ENCODE measurements at places on chromosomes 16 and 17.

DNA sequence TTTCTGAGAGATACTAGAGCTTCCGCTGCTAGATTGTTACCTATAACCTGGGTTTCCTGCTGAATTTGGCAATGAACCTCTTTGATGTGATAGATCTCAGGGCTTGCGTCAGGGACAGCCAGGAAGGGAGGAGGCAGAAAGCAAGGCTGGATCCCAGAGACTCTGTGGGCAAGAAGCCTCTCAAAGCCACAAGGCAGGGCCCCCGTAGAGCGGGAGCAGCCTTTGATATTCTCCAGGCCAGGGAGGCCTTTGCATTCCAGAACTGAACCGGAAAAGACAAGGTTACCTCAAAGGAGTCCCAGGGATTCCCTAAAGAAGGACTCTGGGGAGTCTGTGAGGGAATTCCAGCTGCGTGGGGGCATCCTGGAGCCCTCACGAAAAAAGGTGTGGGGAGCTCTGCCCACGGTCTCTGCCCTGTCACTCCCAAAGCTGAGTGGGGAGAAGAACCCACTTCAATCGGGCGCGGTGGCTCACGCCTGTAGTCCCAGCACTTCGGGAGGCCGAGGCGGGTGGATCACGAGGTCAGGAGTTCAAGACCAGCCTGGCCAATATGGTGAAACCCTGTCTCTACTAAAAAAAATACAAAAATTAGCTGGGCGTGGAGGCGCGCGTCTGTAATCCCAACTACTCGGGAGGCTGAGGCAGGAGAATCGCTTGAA lies 14.3 kb upstream of the SCIMP start:
- no peak for DNase-seq

DNA sequence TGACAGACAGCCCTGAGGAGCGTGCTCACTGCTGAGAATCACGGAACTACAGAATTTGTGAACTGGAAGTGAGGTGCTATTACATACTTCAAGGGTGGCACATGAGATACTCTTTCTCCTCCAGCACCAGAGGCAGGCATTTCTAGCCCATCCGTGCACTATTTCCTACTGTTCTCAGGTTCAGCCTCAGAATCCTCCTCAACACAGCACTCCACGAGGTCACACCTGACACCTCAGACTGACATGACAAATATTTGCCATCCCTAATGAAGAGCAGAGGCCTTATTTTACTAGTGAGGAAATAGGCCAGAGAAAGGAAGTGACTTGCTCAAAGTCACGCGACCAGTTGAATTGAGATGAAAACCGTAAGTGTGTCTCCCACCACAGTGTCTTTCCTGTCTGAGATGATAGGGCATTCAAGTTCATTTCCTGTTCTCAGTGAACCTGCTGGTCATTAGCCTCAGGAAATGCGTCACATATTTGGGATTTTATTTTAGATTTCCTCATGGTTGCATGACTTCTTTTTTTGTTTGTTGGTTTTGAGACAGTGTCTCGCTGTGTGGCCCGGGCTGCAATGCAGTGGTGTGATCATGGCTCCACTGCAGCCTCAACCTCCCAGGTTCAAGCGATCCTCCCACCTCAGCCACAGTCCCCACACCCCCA lies 23.6 kb downstream of the SEZ6 start:
- no peak for DNase-seq

DNA sequence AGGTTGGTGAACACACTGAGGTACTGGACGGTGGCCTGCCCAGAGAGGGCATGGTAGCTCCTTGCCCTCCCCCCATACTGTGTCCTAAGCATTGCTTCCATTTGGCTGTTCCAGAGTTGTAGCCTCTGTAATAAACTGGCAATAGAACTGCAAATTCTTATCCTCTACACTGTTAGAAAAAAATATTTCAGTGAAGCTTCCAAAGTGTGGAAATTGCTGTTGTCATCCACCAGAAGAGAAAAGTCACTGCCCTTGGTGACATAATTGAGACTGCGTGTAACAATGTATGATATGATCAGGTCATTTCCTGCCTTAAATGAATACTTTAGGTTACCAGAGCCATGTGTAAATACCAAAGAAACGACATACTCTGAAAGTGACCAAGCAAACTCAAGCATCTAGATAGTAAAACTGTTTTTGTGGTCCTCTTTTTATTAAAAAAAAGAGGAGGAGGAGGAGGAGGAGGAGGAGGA lies 65.9 kb downstream of the CEP95 start:
- DNase-seq: no peak

- DNase-seq: no peak
Measured at GRCh38 chr17:5364156-5364555, 55.3 kb downstream of the NUP88 start.

DNA sequence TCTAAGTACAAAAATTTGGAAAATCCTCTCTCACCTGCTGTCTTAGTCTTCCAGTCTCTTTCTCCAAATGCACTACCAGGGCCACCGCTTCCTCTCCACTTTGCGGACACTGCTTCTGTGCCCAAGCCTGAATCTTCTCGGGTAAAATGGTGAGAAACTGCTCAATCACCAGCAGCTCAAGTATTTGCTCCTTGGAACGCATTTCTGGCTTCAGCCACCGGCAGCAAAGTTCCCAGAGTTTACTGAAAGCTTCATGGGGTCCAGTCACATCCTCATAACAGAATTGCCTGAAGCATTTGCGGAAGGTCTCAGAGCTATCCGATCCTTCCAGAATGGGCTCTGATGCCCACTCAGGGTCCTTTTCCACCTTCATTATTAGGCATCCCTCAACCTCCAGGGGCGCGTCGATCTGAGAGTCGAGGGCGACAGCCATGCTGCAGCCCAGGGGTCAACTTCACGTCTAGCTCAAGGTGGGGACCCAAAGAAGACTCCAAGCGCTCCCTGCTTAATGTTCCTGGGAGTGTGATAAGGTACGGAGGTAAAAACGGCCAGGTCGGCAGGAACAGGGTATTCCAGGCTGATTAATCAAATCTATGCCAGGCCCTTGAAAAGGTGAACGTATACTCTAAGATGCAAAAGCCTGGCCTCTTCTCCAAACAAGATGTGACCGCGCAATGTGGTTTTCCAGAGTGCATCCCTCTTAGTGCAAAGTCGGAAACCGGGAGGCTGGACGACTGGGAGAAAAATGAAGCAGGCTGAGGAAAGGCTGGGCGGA lies 763 bp downstream of the ZKSCAN2 start:
- DNase-seq: no peak

DNA sequence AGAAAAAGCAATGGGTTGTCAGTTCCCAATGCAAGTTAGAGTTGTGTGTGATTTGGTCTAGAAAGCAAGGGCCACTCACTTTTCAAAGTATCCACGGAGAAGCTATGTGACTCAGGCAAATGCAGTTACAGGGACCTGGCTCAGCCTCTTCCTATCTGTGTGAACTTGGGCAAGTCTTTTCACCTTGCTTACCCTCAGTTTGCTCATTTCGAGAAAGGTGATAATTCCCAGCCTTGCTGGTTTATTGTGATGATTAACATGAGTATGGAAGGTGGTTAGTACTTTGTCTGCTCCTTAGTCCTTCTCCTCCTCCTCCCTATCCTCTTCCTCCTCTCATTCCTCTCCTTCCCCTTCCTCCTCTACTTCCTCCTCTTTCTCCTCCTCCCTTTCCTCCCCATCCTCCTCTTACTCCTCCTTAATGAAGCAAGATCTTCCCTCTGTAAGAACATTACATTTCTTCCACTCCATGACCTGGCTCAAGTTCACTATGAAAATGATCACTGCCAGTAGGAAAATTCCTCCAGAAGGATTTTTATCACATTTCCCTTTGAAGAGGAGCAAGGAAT lies 204.0 kb downstream of the GRIN2A start:
- no peak for DNase-seq

- peak; percentile 44 for DNase-seq
Measured at GRCh38 chr17:17808706-17809432, 27.9 kb downstream of the SREBF1 start.

DNA sequence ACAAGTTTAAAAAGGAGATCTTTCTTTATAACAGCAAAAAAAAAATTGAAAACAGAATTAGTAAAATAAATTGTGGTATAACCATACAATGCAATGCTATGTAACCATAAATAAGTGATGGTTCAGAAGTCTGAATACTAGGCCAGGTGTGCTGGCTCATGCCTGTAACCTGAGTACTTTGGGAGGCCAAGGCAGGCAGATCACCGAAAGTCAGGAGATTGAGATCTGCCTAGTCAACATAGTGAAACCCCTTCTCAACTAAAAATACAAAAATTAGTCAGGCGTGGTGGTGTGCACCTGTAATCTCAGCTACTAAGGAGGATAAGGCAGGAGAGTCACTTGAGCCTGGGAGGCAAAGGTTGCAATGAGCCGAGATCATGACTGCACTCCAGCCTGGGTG lies 34.6 kb downstream of the CCT6B start:
- DNase-seq: no peak

GRCh38 chr17:72393553-72393952 lies 272.7 kb downstream of the SOX9 start:
- DNase-seq: no peak

DNA sequence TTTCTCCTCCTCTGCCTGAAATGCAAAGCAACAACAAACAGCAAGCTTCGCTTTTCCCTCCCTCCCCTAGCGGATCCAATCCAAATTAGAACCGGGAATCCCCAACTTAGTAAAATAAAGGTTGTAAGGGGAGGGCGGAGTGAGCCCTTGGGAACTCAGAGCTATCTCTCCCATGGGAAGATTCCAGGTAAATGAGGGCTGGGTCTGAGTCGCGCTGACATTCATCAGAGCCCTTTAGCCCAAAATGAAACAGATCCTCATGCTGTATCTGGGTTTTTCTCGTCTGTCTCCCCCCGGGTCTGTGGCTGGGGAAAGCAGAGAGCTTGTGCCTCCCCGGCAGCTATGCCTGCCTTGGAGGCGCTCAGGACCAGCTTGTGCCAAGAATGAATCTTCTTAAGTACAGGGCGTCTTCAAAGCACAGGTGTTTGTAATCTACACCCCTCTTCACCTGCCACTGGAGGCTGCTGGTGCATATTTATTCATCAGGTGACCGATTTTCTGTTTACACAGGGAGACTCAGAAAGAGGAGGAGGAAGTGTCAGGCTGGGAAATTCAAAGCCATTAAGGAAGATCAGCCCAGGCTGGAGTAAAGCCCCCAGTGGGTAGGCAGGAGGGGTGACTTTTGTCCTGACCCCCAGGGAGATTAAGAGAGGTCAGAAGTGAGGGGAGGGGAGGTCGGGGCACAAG lies 55.0 kb upstream of the GSE1 start:
- DNase-seq: no peak

DNA sequence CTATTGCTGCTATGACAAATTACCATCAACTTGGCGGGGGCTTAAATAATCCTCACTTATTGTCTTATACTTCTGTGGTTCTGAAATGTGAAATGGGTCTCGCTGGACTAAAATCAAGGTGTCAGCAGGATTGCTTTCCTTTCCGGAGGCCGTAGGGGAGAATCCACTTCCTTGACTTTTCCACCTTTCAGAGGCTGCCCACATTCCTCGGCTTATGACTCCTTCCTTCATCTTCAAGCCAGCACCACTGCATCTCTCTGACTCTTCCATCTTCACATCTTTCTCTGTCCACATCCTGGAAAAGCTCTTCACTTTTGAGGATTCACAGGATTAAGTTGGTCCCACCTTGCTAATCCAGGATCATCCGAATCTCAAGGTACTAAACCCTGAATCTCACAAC lies 217.8 kb downstream of the GRIN2A start:
- DNase-seq: no peak

DNA sequence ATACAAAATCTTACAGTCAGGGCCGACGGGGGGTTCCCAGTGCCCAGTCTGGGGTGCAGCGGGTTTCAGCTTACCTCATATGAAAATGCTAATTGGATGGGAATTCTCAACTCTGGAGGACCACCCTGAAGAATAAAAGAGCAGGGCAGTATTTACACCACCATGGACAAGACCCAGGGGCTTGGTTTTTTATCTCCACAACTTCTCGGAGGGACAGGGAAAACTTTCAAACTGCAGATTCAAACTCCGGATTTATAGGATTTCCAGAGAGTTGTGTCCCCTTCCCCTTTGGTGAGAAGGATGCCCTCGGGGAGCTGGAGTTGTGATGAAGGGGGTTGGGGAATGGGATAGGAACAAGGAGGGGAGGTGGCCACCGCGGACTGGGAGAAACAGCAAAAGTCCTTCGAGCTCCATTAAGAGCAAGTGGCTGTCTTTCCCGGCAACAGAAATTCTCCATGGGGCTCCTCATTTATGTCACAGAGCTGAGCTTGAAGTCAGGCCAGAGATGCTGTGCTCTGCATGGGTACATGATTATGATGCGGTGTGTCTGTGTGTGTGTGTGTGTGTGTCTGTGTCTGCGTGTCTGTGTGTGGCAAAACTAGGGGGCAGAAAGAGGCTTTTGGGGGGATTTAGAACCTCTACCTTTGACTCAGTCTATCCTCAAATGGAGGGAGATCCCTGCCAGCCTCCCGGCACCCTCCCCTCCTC lies 15.7 kb downstream of the FOXL1 start:
- DNase-seq: no peak

DNA sequence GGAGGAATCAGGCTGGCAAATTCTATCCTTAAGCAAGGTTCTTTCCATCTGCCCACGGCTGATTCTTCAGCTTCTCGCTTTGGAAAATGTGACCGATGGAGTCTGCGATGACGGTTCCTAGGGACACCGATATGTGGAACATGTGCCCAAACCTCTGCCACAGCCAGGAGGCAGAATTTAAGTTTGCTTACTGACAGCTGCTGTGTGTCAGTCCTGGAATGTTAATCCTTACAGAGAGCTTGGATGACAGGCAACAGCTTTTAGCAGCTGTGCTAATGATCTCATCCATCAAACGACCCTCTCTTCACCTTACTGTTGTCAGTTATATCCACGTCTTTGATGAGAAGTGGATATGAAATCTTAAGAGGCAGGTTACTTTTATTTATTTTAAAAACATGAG lies 11.4 kb upstream of the MYH13 start:
- no peak for DNase-seq

DNA sequence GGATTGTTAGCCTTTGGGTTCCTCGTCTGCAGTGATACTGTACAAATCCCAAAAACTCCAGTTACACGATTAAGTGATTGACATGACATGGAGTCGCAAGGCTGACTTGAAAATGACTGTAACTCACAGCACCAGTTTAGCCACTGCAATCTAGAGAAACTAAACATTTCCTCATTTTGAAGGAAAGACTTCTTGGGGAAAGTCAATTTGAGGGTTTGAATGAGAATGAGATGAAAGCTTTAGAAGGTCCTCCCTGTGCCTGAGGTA lies 4.8 kb downstream of the BANP start:
- DNase-seq: no peak

- DNase-seq: no peak
Measured at GRCh38 chr16:22632606-22633005, 121.9 kb downstream of the NPIPB5 start.

- no peak for DNase-seq
Measured at GRCh38 chr17:40425741-40426140, 8.0 kb upstream of the TOP2A start.

GRCh38 chr16:66427036-66427860 lies at the start of gene BEAN1:
TSS of gene BEAN1 (plus strand) at chr16:66427295. CDS start at chr16:66437677, 10,382 bp downstream.
- no peak for DNase-seq
